Stimulated activated naive CD4-positive, alpha-beta T cell (primary cell): ENCODE measurements at places on chromosomes 13 and 19.

DNA sequence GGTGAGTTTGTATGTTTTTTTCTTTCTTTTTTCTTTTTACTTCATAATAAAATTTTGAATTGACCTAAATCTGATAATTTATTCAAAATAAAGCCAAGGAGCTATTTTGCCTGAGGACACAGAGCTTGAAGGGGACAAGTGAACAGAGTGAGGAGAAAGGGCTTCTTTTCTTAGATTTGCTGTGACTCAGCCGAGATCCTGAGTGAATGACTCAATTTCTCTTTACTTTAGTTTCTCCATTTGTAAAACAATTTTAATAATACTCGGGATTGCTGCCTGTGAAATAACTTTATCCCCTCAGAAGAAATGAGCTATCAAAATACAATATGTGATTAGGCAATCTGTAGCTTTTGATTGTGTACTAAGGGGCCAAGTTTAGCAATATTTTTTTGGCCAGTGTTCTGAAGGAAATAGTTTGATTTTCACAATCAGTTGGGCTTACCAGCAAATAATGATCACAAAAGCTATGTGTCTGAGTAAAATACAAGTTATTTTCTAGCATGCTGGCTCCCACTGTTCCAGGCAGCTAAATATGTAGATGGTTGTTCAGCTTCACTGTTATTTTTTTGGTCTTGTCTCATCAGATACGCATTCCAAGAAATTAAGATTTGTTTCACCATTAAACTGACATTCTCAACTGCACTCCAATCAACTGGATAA, 437.5 kb downstream of the FGF9 start:
- no peak for DNase-seq

- no peak for DNase-seq
Observed at GRCh38 chr19:37014456-37014855, 63.8 kb upstream of the ZNF420 start.

- DNase-seq = no peak
Observed at GRCh38 chr13:85806553-85807175, 7.4 kb upstream of the SLITRK6 start.

- DNase-seq = no peak
Observed at GRCh38 chr13:80924596-80924995, 583.7 kb upstream of the SPRY2 start.

GRCh38 chr13:98300956-98301641, 124.0 kb upstream of the RNF113B start:
- no peak for DNase-seq

- no peak for DNase-seq
Observed at GRCh38 chr19:57067440-57067839, 52.3 kb upstream of the USP29 start.

DNA sequence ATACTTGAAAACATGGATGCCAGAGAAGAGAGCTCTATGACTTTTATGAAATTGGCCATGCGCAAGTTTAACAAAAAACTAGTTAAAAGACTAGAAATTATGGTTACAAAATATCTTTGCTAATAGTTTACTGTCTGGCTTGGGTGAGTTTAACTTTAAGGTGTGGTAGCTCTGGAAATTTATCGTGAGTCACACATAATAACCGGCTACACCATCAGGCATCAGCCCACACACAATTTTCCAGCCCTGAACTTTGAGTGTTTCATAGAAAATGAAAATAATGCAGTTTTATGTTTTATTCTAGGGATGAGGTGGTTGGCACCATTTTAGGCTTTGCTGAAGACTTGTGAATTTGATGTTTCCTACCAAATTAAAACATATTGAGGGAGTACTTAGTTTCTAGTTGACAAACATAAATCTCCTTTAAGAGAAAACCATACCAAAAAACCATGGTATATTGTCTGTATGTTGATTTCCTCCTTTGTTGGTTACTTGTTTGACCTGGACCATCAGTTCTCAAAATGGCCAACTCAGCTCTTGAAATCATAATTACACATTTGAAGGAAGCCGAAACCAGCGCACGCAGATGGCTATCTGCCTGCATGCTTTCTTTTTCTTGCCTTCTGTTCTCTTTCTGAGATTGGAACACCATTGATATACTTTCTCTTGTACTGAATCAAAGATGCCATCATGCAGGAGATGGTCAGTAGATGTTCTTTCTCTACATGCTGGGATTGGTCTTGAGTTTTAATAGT, 125.1 kb downstream of the AKAP11 start:
- no peak for DNase-seq

GRCh38 chr19:22199171-22199570, 2.4 kb upstream of the ZNF676 start:
- no peak for DNase-seq

DNA sequence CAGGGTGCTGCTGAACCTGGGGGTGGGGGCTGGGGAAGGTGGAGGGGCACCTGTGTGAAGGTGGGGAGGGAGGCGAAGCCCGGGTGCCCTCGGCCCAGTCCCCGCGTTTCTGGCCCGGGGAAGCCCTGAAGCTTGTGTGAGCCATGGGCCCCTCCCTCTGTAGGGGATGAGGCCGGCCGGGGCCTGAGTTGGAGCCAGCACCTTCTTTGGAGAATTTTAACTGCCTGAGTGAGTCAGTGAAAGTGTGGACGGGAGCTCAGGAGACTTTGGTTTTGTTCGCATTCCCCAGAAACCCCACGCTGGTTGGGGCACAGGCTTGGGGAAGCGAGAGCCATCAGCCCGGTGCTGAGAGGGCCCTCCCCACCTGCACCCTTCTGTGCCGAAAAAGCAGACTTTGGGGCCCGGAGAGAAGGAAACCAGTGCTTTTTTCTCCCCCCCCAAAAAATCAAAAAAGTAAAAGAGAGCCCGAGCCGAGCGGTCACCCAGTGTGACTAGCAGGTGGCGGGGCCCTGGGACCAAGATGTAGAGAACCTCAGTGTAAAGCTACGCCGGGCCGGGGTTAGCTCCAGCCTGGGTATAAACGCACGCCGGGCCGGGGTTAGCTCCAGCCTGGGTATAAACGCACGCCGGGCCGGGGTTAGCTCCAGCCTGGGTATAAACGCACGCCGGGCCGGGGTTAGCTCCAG, 45.1 kb downstream of the TMEM255B start:
- DNase-seq = no peak

DNA sequence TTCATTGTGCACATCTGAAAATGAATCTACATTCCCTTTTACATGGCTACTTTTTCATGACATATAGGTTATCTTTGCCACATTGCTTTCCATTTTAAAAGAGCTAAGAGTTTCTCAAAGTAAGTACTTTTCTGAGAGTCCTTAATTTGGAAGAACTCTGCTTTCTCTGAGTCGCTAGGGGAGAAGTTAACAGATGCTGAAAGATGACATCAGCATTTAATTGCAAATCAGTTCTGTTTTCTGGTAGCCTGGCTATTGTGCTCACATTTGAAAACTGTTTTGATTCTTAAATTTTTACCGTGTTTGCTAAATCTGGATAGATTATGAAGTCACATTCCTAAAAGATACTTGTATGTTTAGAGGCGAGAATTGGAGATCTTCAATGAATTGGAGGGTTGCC, 107.7 kb upstream of the C1QTNF9B start:
- DNase-seq = no peak

- peak; percentile 44 for DNase-seq
Observed at GRCh38 chr13:25037057-25037813, 58.7 kb upstream of the PABPC3 start.

GRCh38 chr19:44735011-44735410, 13.5 kb upstream of the BCL3 start:
- no peak for DNase-seq

GRCh38 chr19:18310118-18310909, 12.6 kb downstream of the LSM4 start:
- no peak for DNase-seq

GRCh38 chr19:41323430-41324125, 13.6 kb downstream of the CCDC97 start:
- DNase-seq = no peak

DNA sequence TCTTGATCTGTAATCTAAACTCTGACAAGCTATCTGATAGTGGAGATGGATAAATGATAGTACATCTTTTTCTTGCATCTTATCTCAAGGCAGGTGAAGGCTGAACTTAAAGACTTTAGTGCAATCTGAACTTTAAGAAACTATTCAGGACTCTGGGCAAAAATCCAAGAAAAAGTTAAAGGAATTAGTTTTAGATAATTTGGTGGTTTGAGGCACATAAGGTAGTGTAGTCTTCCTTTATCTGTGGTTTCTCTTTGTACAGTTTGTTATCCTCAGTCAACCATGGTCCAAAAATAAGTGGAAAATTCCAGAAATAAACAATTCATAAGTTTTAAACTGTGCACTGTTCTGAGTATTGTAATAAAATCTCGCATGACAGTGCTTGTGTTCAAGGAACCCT, 172.9 kb downstream of the UGGT2 start:
- DNase-seq = no peak

DNA sequence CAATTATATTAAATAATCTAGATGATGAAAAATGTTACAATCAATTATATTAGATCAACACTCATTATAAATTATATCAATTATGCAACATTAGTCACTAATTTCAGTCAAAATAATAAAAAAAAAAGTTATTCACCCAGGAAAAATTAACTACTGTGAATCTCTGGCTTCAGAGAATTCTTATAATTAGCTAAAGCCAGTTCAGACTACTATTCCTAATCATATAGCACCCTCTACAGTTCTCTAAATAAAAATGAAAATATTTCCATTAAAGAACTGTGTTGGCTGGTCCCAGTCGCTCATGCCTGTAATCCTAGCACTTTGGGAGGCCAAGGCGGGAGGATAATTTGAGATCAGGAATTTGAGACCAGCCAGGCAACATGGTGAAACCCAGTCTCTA, 33.0 kb downstream of the XPO4 start:
- DNase-seq = no peak

- no peak for DNase-seq
Observed at GRCh38 chr19:3365836-3366752, at the start of gene NFIC. TSS of gene NFIC (plus strand) at chr19:3366583. CDS start at chr19:3366637, 54 bp downstream.

DNA sequence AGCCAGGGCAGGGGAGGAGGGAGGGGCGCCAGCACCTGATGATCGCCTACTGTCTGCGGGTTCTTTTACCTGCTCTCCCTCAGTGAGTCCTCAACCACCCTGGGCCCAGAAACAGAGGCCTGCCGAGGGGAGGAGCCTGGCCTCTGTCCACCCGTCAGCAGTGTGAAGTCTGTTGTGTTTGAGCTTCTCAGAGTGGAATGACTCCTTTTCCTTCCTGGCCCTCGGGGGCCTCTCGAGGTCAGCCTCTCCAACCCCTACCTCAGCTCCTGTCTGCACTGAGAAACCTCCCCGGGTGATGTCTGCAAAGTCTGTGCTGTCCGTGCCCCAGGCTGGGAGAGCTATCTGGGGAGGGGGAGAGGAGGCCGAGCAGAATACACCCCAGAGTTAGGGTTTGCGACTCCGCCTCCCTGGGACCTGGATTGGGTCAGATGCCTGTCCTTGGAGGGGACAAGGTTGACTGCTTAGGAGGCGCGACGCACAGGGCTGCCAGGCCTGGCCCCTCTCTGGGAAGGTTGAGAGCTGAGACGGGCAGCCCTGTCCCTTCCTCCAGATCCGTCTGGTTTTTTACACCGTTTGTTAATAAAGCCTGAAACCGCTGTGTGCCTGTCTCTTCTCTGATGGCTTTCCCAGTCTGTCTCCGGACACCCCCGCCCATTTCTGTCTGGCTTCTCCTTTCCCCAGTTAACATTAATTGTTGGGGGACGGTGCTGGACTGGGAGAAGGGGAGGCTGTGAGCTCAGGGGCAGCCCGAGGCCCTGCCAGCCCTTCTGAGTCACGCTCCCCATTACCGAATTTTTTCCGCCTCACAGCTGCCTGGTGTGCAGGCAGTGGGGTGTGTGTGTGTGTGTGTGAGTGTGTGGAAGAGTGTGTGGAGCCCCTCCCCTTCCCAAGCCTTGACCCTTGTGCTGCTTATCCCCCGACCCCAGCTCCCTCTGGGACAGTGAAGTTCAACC, 989 bp upstream of the SSC5D start:
- DNase-seq = no peak
